ENCODE measurements at places on chromosomes 7 and 10.

- no peak for DNase-seq
Measured at GRCh38 chr7:130822642-130823041, 88.6 kb upstream of the KLF14 start.

- DNase-seq, result peak; percentile 65
Measured at GRCh38 chr10:97701438-97702069, 12.0 kb upstream of the MARVELD1 start.

- no peak for DNase-seq
Measured at GRCh38 chr7:80275192-80275605, 140.6 kb downstream of the GNAI1 start.

DNA sequence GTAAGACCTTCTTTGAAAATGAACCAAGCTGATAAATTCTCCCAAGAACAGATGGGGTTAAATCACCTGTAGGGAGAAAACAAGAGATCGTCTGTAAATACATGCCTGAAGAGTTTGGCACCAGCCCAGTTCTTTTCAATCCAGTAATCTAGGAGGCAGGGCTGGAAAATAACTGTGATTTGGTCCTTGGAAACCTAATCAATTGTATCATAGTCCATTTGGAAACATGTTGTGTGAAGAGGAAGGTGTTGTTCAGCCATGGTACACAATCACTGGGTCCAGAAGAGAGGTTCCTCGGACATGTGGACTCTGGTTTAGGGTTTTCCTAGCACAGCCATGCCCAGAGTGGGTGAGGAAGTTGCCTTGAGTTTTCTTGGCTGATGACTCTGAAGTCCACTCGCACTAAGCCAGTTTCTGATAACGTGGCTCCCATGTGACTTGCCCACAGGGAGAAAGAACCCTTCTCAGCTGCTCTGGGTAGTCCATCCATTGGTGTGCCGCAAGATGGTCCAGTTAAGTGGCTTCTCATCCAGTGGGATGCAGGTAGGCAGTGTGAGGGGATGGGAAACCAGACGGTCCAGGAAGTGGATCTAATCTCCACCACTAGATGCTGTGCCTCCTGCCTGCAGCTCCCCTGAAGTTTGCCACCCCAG is 5.1 kb downstream of the BLNK start:
- DNase-seq, result no peak

DNA sequence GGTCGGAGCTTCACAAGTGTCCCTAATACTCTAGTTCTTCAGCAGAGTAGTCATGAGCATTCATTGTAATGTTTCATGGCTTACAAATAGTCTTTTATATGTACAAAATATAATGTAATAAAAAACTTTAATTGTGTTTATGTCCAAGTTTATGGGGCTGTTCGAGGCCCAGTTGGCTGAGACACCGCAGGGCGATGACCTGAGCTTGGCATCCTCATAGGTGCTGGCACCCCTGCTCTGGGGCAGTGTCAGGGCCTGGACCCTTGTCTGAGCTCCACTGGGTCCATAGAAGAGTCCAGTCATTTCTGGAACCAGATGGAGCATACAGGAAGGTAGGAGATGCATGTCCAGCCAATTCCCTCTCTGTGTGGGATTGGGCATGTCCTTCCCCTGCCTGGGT is 12.9 kb upstream of the ZMIZ1 start:
- no peak for DNase-seq

- DNase-seq, result no peak
Measured at GRCh38 chr7:31763548-31763947, 76.5 kb downstream of the PPP1R17 start.

GRCh38 chr7:132251327-132251659 is 325.0 kb downstream of the PLXNA4 start:
- DNase-seq, result no peak

- no peak for DNase-seq
Measured at GRCh38 chr7:151814400-151815009, 62.4 kb downstream of the PRKAG2 start.

DNA sequence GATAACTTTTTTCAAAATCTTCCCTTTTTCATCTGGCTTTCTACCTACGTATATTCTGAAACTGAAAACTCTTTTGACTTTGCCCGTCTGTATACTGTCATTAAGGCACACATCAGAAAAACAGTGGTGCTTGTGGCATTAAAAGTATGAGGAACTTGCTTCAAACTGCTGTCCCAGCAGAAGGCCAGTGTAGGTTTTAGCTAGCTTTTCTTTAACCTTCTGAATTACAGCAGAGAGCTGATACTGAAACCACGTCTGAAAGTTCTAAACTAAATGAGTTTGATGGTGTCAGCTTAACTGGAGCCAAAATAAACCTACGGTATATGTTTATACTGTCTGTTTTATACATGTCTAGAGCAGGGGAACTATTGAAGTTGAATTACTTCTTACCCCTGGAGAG is 283.4 kb downstream of the TFEC start:
- DNase-seq, result no peak

Data from GM19239 (cell line).